Activated T-helper 1 cell treated with Interleukin-2 at 50 U/mL for 16 hours (primary cell): ENCODE measurements at places on chromosomes 4 and X.

DNA sequence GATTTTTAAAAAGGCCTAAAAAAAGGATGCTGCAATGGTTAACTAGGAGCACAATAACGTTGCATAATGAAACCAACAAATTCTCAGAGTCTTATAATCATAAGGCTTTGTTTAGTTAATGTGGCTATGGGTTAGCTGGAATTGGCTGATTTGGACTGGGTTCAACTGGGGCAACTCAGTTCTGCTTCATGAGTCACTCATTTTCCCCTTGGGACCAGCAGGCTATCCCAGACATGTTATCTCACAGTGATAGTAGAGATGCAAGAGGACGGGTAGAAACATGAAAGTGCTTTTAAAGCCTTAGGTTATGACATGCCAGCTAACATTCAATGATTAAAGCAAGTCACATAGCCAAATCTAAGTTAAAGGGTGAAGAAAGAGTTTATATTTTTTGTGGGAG is 189.2 kb upstream of the GK2 start:
- no peak for DNase-seq

- DNase-seq = no peak
Measured at GRCh38 chr4:77538144-77538543, 67.5 kb upstream of the CXCL13 start.

DNA sequence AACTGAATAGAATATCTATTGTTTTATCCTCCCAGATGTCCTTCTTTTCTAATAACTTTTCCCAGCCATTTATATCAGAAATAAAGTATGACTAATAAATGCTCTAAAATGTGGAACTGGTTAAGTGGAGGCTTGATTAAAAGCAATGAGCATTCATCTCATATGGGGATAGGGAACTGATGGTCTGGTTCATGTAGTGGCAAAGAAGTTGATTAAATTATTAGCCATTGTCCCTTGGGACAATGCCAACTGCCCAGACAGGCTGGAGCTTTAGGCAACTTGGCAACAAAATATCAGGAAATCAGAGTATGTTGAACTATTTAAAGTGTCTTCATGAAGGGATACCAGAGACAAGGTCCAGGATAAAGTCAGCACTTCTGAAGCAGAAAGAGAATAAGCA is 24.2 kb downstream of the TRO start:
- DNase-seq = no peak

GRCh38 chr4:86442881-86443280 is 83.0 kb upstream of the MAPK10 start:
- DNase-seq = no peak

- DNase-seq = no peak
Measured at GRCh38 chr4:129109965-129110824, 14.2 kb downstream of the C4orf33 start.

DNA sequence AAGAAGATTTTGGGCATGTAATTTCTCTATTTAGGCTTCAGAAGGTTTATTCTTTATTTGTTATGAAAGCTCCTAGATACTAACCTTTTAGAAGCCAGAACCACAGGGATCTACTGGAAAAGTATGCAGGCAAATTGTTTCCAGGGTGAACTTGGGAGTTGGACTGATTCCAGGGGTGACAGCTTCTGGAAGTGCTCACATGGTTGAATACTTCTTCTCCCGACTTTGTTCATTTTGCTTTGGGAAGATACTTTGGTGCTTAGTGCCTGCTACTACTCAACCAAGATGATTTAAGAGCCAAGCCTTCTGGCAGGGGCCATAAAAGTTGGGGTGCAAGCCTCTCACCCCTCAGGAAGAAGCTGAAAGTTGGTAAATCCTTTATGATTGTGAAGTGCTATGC is 445.6 kb downstream of the ACTRT1 start:
- no peak for DNase-seq

DNA sequence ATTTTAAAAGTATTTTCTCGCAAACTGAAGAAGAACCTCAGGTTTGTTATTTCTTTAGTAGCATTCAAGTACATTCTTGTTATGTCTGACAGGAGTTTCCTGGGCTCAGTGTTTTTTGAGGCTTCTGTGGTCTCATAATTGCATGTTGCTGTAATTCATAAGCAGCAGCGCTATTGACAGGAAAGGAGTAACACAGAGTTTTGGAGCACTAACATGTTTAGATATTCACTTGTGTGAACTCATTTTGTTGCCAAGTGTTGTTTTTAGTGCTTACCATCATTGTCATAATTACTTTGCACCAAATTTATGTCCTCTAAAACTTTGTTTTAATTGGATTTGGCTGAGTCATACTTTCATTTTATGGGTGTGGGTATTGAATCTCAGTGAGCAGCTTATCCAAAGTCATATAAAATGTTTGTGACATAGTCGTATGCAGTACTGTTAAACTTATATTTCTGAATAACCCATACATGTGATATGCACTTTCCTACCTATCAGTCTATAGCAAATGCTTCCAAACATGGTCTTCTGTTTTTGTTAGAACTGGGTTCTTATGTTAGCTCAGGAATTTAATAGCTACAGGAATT is 358.7 kb upstream of the CTSO start:
- no peak for DNase-seq

DNA sequence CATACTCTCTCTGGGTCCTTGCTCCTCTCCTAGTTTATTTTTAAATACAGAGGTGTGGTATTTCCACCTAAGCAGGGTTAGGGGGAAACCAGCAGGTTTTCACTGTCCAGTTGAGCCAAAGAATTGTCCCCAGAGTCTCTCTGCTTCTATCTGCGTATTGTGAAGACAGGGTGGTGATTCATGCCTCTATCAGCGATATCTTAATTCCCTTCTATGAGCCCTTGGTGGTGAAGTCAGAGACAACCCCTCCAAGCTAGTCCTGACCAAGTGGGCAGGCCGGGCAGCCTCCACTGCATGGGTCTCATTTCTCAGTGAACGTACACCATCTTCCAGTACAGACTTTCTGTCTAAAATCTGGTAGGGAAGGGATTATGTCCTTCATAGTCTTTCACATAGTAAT is 100.5 kb upstream of the GPR34 start:
- no peak for DNase-seq

GRCh38 chrX:151391722-151392121 is 5.3 kb upstream of the VMA21 start:
- DNase-seq = no peak

- DNase-seq = no peak
Measured at GRCh38 chr4:123577225-123577906, 180.8 kb downstream of the SPRY1 start.

GRCh38 chr4:145822181-145822580 is 116.4 kb downstream of the ZNF827 start:
- no peak for DNase-seq

DNA sequence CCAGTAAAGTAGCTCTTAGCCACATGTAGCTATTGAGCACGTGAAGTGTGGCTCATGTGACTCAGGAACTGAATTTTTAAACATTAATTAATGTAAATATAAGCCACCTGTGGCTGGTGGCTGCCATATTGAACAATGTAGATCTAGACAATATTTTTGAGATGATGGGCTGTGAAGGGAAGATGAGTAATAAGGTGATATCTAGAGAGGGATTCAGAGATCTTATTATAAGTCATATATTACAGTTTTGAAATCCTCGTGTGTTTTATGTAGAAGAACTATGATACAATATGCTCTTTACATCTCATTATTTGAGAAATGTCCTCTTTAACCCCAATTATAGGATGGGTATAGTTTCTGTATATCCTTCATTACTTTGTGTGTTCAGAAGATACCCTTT is 5.6 kb downstream of the GAR1 start:
- no peak for DNase-seq

GRCh38 chr4:155675709-155676429 is 9.2 kb downstream of the GUCY1A1 start:
- no peak for DNase-seq

- no peak for DNase-seq
Measured at GRCh38 chr4:137463377-137464003, 68.8 kb downstream of the PCDH18 start.

GRCh38 chr4:164109503-164109902 is 615.0 kb downstream of the TMA16 start:
- no peak for DNase-seq

DNA sequence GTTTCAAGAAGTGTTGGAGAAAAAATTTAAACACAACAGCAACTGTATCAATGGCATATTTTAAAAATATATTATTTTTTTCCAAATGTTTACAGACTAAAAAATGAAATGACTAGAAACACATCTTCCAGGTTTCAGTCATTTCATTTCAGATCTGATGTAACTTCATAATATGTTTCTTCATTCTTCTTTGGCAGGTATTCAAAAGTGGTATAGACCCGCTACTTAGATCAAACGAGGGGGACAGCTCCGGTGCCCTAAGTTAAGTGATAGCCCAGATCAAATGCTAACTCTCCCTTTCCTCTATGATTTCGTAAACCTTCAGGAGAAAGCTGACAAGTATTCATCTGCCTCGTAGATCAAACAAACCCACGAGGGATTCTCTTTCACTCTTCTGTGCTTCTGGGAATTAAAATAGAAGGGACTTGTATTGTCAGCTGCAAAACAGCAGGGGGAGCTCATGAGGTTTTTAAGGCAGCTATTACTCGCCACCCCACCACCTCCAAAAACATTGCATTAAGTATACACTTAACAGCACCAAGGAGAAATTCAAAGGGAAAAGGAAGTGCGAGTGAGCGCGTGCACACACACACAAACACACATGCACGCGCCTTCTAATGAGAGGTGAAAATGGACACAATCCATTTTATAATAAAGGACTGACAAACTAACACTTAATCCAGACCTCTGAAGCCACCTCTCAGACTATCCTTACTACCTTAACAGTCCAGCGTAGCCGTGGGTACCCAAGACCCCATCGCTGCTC is 21.4 kb downstream of the HELT start:
- peak; percentile 4 for DNase-seq

DNA sequence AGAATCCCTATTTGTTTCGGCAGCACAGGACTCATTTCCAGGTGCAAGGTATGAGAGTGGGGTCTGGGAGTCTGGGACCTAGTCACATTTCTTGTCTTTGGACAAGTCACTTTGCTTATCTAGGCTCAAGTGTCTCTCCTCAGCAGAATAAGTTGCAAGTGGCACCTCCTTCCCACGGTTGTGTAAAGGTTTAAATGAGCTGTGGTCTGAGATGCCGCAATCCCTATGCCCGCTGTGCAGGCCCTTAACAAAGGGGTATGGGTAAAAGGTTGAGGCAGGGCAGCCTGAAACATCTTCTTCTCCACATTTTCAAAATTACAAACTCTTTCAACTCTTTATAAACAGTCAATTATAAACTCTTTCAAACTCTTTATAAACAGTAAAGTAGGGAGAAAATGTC is 93.7 kb downstream of the RTL5 start:
- DNase-seq = no peak

GRCh38 chr4:147770831-147771230 is 38.9 kb downstream of the ARHGAP10 start:
- no peak for DNase-seq

- DNase-seq = no peak
Measured at GRCh38 chr4:3747581-3747904, 18.6 kb upstream of the ADRA2C start.

DNA sequence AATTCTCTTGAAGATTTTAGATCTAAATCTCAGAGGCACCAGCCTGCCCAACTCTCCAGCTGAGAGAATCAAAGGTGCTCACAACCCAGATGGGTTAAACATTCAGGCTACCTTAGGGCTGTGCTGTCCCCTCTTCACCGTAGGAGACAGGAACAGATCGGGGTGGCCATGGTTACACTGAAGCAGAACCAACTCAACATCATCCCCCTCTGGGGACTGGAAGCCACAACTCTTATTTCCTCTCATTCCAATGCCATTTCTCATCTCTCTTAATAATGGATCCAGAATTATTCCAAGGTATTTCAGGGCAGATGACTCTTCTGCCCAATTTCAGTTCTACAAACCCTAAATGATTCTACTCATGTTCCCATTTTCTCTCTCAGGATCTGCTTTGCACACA is 109.7 kb downstream of the NKX6-1 start:
- no peak for DNase-seq

DNA sequence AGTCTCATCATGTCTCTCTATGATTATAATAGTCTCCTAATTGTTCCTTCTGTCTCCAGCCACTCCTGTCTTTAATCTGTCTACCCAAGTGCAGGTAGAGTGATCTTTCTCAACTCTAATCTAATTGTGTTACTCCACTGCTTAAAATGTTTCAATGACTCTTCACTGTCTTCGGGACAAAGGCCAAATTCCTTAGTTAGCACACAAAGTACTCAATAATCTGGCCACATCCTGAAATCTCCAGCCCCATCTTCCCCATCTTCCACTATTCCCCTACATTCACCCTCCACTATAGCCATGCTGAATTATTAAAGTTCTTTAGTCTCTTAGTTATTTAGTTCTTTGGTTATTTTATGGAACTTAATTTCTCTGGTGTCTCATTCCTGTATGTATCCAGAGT is 353.3 kb downstream of the OPHN1 start:
- no peak for DNase-seq

DNA sequence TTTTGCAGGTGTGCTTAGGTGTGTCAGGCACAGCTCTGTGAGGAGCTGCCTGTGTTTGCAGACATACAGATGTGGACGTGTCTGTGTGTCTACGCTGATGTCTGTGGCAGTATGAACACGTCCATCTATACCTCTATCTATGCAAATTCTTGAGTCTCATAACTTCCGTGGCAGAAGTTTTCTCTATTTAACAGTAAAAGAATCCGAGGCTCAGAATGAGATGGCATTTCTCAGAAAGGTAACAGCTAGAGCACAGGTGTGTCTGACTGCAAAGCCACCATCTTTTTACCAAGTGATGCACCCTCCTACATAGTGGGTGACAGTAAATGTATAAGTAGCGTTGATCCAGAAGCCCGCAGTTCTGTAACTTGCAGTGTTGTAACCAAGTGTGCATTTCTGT is 39.9 kb upstream of the CYP4V2 start:
- DNase-seq = no peak

DNA sequence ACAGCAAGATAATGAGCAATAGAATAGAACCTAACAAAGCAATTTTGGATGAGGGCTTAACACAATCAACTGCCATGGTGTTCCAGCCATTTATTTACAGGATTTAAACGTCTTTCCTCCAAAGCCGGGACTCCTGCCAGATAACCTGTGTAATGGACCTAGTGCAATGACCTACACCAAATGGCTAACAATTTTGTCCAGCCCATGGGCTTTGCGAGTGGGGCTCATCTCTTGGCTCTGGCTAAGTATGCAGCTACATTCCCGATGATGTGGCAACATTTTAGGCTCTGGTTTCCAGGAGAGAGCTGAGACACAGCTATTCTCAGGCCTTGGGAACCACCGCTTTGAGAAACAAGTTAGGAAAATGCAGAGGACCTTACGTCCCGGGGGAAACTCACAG is 822.3 kb upstream of the FTHL17 start:
- DNase-seq = no peak
